Activated naive CD8-positive, alpha-beta T cell treated with anti-CD3 and anti-CD28 coated beads for 36 hours (primary cell): ENCODE measurements at places on chromosomes 12 and 14. TPM values are rescaled to one million over a fixed set of nuclear protein-coding genes. Genes with fewer than 3 reads are reported as not detected.

The ANO4 gene
- not detected for total RNA-seq

The KRT79 gene
- total RNA-seq, result 0.96 TPM

The OTX2 gene
- not detected for total RNA-seq

The REC8 gene
- 28.9 TPM for total RNA-seq

The PSEN1 gene
- 23.5 TPM for total RNA-seq

The ACOT6 gene
- not detected for total RNA-seq

The SOCS2 gene
- total RNA-seq, result 25.8 TPM

The SLC6A13 gene
- total RNA-seq, result 0.40 TPM

The CDKN3 gene
- 79.5 TPM for total RNA-seq

The KRT81 gene
- not detected for total RNA-seq

The NPAS3 gene
- not detected for total RNA-seq

The GARIN6 gene
- not detected for total RNA-seq

The IFT81 gene
- 3.1 TPM for total RNA-seq

The TAS2R43 gene
- total RNA-seq, result 0.29 TPM

The TSPAN19 gene
- total RNA-seq, result not detected

The PEX5 gene
- total RNA-seq, result 39.1 TPM

The TSPAN8 gene
- not detected for total RNA-seq

The FERMT2 gene
- total RNA-seq, result 2.3 TPM

The EFS gene
- not detected for total RNA-seq

The PTHLH gene
- total RNA-seq, result not detected

The DNAH10 gene
- total RNA-seq, result 0.22 TPM

The SCARB1 gene
- 40.3 TPM for total RNA-seq

The RAB15 gene
- 3.4 TPM for total RNA-seq

The KSR2 gene
- total RNA-seq, result not detected

The CMAS gene
- total RNA-seq, result 37.9 TPM

The CREBL2 gene
- 12.5 TPM for total RNA-seq
